ENCODE measurements at places on chromosomes 5 and 9.

DNA sequence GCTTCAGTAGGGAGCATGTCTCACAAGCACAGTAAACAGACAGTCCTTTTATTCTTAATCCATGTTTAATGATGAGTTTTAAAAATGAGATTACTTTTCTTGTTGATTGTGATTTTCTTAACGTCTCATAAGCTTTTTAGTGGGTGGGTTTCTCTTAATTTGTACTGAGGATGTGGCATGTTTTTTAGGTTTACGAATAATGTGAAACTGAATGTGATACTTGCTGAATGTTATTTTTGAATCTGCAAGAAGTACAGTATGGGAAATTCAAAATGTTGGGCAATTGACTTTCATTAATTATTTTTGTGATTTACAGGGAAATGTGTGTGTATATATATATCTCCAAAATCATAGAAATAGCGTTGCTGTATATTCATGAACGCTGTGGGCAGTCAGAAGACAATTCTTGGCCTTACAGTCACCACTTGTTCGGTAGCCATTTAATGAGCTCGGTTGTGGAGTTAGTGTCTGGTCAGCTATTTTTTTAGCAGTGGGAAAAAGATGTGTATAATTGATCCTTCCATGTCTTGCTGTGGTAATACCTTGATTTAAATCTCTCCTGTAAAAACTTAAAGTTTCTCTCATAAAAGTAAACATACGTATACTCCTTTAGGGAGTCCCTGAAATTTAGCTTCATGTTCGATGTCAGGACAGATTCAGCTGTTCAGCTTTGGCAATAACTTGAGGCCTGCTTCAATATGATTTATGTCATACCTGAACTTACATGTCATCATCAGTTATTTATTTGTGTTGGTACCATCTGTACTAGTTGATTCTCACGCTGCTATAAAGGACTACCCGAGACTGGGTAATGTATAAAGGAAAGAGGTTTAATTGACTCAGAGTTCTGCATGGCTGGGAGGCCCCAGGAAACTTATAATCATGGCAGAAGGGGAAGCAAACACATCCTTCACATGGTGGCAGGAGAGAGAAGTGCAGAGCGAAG is 15.0 kb downstream of the ICE1 start:
- DNase-seq, result no peak

- DNase-seq, result no peak
These were observed 146.4 kb upstream of the TNC start for GRCh38 chr9:115264313-115264712.

DNA sequence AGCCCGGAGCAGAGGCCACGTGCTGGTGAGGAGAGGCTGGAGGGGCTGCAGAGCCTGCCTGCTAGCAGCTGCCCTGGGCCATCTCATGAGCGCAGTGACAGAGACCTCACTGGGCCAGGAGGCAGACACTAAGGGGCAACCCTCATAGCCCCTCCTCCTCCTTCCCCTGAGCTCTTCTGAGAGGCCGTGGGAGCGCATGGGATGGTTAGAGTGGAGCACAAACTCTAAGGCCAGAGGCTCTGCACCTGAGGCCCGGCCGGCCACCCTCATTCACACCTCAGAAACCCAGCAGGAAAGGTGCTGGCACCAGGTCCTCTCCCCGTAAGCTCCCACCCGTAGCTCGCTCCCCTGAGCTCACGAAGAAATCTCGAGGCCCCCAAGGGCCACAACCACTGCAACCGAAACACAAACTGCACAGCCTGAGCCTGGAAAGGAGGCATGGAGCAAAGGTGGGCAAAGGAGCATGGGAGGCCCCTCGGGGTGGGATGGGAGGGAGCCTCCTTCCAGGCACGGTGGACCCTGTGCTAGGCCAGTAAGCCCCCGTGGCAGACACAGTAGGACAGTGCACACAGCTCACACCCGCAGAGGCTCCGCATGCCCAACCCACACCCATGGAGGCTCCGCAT is 17.7 kb downstream of the CAMSAP1 start:
- no peak for DNase-seq

DNA sequence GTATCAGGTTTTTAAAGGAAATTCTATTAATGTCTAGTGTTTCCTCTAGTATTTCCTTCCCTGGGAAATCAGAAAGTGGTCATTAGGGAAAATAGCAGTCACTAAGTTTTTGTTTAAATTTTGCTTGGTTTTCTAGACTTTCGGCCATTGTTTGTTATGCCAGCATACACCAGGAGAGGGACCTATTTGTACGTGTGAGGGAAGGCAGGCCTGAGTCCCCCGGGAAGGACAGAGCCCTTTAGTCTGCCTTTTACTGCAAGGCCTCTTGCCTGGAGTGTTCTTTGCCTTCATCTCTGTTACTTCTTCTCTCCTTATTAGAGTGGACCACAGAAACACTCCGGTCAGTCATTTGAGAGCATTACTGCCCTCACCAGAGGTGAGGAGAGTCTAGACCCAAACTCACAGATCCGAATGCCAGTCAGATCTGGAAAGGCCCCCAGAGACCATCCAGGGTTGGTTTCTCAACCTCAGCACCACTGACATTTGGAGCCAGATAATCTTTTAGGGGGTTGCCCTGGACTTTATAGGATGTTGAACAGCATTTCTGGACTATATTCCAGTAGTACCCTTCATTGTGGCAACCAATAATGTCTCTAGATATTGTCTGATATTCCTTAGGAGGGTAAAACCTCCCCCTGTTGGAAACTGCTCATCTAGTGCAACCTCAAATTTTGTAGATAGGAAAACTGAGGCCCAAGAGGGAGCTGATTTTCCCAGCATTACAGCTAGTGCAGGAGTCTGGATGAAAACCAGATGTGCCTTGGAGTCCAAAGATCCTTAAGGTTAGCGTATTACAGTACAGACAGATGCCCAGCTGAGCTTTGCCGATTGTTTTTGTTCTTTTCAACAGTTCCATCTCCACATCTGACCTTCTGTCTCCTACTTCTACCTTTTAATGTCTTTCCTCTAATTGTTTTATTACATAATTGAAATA is 93.0 kb upstream of the NIPAL4 start:
- DNase-seq, result no peak

DNA sequence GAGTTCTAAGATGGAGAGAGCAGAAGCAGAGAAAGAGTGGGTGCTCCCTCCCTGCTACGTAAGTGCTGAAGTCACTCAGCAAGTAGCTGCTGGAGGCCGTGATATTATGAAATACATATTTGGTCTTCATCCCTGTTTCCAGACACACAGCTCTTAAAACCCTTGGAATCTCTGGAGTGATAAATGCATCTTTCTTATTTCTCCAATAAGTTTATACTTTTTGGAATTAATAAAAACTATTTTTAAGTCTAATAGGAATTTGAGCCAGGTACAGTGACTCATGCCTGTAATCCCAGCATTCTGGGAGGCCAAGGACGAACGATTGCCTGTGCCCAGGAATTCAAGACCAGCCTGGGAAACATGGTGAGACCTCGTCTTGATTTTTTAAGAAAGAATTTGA is 60.6 kb downstream of the AUH start:
- no peak for DNase-seq

DNA sequence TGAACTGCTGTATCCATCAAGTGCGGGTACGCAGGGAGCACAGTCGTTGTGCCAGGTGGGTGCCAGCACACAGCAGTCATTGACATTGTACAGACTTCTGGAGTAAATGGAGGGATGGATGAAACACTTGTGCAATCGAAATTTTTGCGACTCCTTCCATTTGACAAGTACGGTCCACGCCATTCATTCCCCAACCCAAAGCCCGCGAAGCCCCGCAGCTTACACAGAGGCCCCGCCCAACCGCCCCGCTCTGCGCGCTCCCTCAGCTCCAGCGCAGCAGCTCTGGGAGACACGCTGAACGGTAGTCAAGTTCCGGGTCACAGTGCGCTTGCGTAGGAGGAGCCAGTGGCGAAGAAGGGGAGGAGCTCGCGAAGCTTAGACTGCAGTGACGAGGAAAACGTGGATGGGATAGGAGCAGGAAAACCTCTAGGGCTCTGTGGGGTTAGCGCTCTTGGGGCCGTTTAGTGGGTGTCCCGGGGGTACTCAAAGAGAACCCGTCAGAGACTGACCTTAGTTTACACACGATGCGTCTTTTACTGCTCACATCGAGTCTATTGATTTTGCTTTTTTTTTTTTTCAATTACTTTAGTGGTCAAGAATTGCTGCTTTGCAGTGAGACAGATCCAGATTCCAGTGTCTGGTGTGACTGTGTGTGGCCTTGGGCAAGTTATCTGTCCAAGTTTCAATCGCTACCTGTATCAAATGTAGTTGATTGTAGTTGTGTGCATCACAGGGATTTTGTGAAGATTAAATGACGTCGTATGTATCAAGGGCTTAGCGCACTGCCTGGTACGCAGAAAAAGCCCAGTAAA is 15.3 kb upstream of the MSANTD3 start:
- DNase-seq, result peak; percentile 73

DNA sequence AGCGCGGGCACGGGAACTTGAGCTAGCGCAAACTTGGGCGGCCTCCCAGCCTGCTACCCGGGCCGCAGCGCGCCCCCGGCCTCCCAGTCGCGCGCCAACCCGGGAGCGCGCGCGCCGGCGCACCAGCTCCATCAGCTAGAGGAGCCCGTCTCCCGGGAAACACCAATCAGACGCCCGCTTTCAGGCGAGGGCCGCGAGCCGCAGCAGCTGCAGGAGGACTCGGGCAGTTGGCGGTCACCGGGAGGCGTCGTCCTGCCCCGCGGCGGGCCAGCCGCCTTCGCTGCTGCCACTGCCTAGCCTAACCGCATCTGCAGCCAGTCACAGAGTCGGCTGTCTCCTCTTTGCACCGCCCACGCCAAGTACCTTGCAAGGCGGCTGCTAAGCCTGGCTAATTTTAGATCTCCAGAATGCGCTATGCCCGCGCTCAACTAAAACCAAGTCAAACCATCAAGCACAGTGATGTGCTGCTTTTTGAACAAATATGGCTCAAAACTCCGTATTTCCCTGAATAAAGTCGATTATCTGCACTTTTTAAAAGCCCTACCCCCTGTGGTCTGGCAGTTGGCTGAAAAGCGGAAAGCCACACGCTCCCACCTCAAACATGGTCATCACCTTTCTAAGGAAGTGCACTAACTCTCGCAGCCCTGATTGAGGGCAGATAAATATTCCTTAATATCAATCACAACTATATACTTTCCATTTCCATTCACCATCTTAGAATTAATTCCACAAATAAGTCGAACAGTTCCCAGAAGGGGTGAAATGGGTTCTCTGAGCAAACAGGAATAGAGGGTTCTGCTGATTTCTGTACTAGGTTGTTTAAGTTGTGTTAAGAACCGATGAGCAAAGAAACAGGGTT is 221.8 kb downstream of the MEF2C start:
- no peak for DNase-seq

GRCh38 chr9:34123682-34124081 is 2.8 kb downstream of the DCAF12 start:
- peak; percentile 47 for DNase-seq

DNA sequence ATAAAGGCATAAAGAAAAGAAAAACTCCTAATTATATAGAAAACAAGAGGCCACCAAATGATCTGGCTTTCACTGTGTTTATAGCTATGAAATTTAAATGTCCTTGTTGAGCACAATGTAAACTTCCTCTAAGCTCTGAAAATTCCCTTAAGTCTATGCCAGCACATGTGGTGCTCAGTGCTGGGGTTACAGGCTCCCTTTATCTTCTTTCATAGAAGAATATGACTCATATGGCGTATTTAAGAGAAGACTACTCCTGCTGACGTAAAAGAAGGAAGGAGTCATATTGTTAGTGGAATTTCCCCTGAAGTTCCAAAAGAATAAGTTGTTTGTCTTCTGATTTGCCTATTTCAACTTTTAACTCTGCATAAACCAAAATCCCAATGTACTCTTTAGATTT is 30.4 kb downstream of the RNF145 start:
- DNase-seq, result no peak

- DNase-seq, result no peak
These were observed 227.8 kb upstream of the DMAC1 start for GRCh38 chr9:8027351-8027750.

DNA sequence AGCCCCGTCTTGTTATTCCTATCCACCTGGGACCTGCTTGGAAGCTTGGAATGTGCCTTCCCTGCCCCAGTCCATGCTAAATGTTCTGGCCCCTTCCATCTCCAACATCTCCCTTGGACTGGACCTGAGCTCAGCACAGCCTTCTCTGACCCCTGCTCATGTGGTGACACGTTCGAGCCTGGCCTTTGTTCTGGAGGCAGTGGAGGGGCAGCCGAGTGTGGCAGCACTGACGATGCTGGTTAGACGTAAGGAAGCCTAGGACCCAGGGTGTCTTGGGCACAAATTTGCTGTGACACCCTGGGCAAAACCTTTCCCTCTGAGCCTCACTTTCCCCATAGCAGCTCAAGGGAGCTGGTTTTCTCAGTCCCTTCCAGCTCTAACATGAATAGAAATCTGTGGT is 3.9 kb downstream of the SPACA9 start:
- no peak for DNase-seq

DNA sequence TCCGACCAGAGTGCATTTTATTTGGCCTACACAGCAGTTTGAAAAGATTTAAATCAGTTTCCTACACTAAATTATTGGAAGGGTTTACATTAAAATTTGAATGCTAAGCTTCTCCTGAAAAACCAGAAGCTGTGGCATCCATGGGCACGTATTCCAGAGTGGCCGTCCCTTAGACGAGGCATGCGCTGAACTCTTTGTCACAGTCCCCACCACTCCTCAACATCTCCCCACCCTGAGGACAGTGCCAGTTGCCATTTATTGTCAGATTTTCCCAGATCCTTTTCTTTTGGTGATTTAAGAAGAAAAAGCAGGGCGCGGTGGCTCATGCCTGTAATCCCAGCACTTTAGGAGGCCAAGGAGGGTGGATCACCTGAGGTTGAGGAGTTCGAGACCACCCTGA is 39.9 kb upstream of the UNC5A start:
- no peak for DNase-seq

DNA sequence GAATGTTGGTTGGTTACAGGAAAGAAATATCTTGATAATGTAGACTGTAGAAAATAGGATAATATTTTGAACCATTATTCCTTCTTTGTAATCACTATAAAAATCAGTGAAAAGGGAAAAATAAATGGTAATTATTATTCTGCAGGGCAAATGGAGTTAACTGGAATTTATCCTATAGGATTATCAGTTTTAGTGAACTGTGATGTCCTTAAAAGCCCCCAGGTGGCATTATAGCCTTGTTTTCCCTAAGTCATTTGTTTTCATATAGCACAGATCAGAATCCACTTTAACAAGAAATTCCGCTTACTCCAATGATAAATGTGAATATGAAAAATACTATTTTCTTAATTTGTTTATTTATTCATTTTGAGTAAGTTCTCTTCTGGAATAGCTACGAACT is 26.2 kb upstream of the WDR41 start:
- peak; percentile 10 for DNase-seq

GRCh38 chr9:89252651-89253267 is 58.2 kb upstream of the CKS2 start:
- no peak for DNase-seq

DNA sequence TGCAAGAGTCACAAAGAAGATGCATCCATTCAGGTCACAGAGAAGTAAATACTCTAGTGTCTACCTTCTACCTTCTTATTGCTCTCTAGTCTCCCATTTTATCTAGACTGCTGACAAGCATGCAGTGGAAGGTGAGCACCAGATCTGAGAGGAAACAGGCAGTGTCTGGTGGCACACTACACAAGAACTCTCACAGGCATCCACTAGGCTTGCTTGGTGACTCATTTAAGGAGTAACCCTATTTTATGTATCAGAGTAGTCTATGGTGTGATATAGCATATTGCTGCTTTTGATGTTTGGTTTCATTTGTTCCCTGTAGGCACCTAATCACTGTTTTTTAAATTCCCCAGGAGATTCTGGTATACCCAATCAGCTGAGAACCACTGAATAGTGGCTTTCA is 1.6 kb upstream of the THBS4 start:
- no peak for DNase-seq

Data from natural killer cell (primary cell).